ENCODE measurements at places on chromosomes 11 and 22.

DNA sequence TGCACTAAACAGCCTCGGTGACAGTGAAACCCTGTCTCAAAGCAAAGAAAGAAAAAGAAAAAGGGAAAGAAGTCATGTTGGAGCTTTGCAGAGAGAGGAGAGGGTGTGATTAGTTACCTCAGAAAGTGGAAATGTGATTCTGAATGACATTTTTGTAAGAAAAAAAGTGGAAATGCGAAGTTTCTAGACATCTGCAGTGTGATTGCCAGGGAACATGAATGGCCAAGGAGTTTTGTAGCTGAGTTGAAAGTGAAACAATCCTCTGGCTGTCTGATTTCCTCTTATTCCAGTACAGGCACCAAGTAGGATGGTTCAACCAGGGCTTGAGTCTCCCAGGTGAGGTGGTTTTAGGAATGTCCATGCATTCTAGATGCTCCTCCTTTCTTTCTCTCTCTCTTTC is 17.8 kb upstream of the SYVN1 start:
- DNase-seq = no peak

- no peak for DNase-seq
These were observed 70.3 kb downstream of the INSC start for GRCh38 chr11:15185021-15185420.

- DNase-seq = no peak
These were observed 1394.7 kb downstream of the BRD1 start for GRCh38 chr22:48432781-48433518.

- DNase-seq = no peak
These were observed 10.0 kb downstream of the SPTY2D1 start for GRCh38 chr11:18624161-18624560.

DNA sequence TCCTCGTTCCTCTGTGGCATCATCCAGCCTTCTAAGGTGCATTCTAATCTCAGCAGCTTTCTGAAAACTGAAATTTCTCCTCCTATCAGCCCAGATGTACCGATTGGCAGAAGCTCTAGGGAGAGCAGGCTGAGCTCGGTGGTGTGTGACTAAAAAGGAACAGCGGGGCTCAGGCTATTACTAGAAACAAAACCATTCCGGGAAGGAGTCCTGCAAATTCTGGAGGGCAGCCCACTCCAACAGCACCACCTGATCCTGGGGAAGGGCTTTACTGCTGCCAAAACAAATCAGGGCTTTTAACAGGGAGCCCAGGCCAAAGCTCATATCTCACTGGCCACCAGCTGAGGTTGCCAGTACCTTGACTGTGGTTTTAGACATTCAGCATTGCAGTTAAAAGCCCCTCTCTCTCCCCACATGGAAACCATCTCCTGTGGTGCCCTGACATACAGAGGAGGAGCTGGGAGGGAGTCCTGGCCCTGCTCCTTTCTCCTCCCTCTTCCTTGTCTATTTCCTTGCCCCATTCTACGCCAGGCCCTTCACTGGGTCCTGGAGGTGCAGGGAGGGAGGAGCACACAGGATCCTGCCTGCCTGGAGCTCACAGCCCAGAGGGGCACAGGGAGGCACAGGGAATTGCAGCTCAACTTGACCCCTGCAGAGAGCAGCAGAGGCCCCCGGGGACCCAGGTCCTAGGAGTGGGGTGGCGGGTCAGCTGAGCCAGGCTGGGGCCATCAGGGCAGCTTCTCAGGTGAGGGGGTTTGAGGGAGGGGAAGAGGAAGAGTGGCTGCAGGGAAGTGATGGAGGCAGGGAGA is 889 bp downstream of the PLAAT4 start:
- no peak for DNase-seq

GRCh38 chr22:17152340-17152739 is 6.7 kb downstream of the HDHD5 start:
- DNase-seq = no peak

DNA sequence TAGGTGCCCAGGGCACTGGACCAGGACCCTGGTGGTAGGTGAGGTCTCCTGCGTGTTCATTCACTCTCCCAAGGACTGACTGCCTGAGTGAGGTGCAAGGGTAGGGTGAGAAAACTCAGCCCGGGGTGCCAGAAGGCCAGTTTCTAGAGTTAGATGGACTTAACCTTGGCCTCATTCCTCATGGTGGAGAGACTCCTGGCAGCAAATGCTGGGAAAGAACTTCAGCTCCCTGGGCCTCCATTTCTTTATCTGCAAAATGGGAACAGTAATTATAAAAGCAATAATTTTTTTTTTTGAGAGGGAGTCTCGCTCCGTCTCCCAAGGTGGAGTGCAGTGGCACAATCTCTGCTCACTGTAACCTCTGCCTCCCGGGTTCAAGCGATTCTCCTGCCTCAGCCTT is 47.7 kb downstream of the TRIOBP start:
- DNase-seq = no peak

DNA sequence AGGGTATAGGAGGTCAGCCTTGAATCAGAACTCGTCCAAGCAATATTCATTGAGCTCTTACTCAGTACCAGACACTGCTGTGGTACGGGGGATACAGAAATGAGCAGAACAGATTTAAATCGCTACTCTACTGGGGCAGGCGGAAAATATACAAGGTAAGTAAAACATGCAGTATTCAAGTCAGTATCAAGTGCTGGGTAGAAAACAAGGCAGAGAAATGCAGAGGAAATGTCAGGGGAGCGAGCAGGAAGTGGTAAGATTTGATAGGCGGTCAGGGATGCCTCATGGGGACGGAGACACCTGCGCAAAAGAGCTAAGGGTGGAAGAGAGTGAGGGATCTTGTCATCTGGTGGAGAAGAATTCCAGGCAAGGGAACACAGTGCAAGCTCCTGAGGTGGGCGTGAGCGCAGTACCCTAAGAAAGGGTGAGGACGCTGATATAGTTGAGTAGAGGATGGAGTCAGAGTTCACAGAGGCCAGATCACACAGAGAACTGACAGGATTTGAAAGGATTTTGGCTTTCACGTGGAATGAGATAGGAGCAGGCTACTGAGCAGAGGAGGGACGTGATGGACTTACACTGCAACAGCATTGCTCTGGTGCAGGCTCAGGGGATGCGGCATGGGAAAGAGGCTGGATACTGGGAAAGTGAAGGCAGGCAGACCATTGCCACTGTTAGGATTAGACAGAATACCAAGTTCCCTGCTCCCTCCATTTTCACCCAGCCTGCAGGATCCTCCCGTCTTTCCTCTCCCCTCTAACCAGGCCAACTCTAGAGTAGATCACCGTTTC is 35.8 kb downstream of the SC5D start:
- no peak for DNase-seq

DNA sequence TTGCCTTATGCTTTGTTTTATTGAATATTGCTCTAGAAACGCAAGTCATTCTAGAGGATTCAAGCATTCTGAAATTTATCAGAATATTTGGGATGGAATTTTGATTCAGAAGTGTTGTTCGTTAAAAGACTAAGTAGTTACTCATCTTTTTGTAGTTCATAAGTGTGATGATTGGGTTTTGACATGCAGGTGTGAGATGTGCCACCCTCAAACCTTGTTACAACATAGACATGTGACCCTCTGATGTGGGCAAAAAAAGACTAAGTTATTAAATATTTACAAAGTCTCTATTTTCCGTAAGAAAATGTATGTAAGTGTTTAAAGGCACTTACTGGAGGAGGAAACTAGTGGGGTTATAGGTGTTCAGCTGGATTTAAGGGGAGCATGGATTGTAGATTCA is 8.9 kb downstream of the YWHAH start:
- no peak for DNase-seq

GRCh38 chr11:7651140-7651551 is 22.2 kb downstream of the CYB5R2 start:
- no peak for DNase-seq

- no peak for DNase-seq
These were observed 13.9 kb upstream of the ANO1 start for GRCh38 chr11:70064008-70064725.

- no peak for DNase-seq
These were observed 3.0 kb downstream of the C11orf68 start for GRCh38 chr11:65915821-65916251.

GRCh38 chr22:33476716-33477115 is 418.5 kb upstream of the SYN3 start:
- DNase-seq = no peak

DNA sequence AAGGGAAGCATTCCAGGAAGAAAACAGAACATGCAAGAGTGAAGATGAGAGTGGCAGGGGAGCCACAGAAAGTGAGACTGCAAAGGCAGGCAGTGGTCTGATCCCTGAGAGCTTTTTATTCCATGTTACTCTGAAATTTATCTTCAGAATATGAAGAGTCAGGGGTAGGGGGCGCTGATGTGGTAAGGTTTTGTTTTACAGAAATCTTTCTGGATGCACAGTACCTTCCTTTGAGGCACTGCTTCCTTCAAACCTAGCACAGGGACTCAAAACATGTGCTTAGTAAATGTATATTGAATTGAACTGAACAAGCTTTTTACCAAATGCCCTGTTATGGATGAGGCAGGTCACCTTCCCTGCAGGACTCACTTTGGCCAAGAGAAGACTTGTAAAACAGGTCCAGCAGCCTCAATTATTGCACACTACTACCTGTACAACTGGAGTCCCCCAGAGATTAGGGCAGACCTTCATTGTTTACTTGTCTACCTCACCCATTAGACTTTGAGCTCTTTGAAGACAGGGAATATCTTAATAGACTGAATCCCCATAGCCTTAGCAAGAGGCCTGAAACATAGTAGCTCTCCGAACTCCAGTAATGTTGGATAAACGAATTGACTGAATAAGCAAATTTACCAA is 2.2 kb downstream of the PAK1 start:
- peak; percentile 39 for DNase-seq

- no peak for DNase-seq
These were observed 194.6 kb downstream of the INSC start for GRCh38 chr11:15309296-15309695.

- no peak for DNase-seq
These were observed 267.2 kb downstream of the NTM start for GRCh38 chr11:131637469-131638175.

GRCh38 chr22:49011769-49012648 is 815.7 kb downstream of the BRD1 start:
- DNase-seq = no peak

DNA sequence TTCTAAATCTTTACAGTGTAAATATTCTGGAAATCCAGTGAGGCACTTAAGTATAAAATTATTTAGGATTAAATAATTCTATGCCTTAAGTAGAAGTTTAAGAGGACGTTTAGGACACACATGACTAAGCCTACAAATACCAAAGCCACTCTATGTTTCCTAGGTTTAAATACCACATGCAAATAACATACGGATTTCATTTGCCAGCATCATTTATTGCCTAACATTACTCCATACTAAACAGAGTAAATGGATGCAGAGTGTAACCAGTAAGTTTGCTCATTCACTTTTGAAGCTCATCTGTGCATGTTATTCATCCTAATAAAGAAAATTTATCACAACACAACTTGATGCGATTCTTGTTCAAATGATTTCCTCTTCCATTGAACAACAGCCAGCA is 4.1 kb downstream of the BDNF start:
- DNase-seq = no peak

DNA sequence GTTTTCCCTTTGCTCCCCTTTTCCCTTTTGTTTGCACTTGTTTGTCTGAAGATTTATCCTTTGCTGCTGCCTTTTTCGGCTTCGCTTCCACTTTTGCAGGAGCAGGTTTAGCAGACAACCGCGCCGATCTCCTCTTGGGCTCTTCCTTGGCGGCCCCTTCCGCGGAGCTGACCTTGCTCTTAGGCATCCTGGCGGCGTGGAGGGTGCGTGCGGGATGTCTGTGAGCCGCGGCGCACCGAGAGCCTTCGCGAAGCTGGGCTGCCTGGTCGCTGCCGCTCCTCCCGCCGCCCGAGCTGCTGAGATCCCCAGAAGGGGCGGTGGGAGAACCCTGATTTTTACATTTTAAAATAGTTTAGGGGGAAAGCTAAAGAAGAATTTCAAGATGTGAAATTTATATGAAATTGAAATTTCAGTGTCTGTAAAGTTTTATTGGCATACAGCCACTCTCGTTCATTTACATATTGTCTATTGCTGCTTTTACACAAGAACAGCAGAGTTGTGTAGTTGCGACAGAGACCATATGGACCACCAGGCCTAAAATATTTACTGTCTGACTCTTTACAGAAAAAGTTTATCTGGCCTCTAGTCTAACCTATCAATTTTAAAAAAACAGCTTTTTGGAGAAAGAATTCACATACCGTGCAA is 105.2 kb upstream of the RRM1 start:
- no peak for DNase-seq

DNA sequence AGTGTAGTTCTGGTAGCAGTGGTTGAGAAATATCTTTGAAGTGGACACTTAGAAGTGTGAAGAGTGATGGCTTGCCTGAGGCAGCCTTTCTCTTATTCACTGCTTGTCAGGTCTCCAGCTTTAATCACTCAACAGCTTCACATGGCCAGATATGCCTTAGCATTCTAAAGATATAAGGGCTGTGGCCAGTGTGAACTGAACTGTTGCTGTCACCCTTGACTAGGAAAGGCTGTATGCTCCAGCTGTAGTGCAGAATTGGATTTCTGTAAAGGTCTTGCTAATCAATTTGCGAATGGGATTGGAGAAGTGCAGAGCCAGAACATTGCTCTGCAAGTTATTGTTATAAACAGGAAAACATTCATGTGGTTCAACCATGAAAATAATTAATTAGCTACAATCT is 266.7 kb downstream of the TMEM135 start:
- no peak for DNase-seq

DNA sequence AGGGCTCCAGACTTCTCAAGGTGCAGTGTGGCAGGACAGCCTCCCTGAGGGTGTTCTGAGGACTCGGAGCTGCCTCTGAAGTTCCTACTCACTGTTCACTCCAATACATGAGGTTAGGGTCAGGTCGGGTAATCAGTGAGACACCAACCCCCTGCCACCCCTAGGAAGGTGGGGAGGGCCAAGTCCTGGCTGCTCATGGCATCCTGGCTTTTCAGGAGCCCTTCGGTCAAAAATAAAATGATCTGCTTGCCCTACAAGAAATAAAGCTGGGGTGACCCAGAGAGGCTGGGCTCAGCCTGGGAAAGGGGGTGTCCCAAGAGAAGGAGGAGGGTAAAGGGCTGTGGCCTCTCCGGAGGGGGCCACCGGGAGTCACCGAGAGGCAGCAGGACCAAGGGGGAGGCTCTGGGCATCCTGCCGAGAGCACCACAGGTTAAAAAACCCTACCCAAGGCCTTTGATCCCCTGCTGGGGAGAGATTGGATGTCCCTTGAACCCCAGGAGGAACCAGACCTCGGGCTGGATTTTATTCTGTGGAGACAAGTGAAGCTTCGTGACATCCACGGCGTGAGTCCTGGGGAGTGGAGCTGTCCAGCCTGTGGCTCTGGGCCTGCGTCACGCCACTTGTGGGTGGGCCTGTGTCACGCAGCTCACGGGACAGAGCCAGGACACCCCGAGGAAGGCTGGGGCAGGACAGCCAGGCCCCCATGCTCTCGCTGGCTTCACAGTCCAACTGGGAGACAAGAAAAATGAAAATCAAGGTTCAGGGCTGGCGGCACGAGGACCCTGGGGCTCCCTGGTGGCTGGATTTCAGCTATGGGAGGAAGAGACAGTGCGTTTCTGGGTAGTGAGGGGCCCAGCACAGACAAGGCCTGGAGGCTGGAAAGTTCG is 102.2 kb upstream of the FGF3 start:
- DNase-seq = no peak

DNA sequence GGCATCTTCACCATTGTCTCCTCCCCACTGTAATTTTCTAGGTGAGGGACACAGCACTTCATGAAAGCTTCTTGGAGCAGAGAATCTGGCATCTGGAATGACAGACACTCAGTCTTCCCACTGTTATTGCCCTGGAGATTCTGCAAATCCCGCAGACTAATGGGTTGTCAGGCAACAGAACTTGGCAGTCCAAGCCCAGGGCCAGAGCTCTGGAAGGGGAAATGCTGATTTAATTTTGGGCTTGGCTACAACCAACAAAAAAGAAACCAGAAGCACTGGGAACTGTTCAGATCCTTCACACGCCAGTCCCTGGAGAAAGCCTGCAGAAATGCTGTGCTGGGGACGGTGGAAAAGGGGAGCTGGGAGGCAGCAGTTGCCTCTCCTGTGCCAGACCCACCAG is 71.5 kb upstream of the BID start:
- DNase-seq = no peak
